ENCODE measurements at places on chromosomes 12 and 14.

- DNase-seq, result no peak
Observed at GRCh38 chr12:93317227-93317626, 60.5 kb upstream of the NUDT4 start.

DNA sequence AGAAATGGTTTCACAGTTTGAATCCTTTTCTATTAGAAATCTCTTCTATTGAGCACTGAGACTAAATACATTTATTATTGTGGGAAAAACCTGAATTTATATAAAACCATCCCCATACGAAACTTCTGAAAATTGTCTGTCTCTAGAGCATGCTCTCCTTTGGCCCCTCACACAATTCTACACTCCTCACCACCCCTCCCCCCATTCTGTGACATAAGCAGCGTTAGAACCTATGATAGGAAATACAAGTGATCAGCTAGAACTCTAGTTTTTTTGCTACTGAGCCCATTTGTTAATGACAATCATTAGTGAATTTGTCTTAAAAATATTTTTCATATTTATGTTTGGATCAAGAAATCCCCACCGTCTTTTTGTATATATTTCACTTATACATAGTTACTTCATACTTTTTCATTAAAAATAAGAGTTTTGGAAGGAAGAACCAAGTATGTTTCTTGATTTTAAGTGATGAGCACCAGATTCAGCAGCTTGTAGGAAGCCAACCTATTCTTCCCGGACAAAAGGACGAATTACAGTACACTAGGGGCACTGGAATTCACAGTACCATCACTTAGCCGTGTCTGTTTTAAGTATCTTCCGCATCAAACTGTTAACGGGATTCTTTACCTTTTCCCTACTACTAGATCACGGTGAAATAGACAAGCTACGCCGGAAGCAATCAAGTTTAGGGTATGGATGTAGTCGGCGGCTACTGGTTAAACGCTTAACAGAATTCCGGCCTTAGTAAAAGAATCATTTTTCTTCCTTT, 724 bp downstream of the GTSF1 start:
- DNase-seq, result no peak

DNA sequence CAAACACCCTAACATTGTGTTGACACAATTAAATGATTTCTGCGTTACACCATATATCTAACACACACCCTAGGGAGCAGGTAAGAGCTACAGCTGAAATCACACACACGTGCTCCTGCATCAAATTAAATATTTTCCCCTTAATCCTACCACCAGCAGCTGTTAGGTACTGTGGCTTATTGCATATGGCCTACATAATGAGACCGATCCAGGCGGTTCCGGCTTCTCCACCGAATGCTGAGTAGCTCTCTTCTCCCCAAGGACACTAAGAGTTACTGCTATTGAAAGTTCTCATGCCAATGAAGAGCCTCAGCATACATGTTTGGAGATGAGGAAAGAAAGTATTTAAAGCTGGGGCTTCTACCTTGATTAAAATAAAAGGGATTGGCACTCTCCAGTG, 472.2 kb upstream of the STXBP6 start:
- no peak for DNase-seq

DNA sequence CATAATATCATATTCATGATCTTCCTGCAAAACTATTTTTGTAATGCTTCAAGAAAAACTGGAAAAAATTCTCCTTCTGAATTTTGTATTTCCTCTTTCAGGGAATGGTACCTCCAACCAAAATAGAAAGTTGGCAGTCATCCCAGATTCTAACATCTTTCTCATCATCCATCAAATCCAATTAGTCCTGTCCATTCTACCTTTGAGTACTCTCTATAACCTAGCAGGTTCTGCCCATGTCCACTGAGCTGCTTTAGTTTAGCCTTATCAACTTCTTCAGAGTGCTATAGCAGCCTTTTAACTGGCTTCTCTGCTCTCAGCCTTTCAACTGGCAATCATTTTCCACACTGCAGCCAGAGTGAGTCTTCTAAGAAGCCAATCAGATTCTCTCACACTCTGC, 236.2 kb downstream of the AKAP6 start:
- DNase-seq, result no peak

DNA sequence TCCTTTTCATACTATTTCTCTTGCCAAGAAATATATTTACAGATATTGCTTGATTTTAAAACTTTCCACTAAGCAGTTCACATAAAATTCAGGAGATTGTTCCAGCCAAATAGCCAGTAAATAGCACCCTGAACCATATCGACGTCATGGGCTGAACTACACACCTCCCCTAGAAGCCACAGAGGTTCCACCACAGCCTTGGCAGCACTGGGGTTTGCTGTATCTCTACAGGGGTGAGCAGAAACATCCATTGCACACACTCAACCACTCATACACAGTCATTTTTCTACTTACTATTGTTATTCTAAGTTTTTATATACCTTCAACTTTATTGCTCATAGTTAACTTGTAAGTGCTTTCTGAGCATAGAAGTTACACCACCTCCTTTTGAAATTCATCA, 8.1 kb upstream of the EIF2S3B start:
- DNase-seq, result no peak

DNA sequence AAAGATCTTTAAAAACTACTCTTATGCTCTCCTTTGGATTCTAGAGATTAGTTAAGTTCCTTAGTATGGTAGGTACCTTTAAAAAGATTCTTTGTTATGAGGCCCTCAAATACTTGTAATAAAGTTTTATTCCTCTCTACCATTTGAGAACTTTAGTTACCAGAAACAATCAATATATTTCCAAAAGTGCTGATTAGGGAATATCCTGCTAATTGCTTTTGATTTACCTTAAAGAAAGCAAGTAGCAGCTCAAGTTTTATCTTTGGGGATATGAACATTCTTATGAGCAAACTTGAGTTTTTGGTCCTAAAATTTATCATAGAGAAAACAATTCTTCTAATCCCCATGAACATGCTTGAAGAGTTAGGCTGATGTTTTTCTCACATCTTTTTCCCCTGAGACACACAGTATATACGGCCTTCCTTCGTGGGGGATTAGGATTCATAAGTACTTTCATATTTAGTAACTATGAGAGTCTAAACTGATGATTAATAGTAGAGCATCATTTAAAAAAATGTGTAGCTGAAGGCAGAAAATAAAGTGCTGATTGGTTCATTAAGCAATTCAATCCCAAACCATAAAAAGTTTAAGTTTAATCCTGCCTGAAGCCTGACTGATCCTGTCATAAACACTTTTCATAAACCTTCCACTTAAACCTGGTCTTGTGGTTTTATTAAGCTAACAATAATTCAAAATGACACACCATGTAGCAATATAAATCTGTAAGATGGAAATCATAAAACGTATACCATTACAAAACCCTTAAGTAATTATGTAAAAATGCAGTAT, 380.5 kb upstream of the FBXO33 start:
- no peak for DNase-seq

- DNase-seq, result no peak
Observed at GRCh38 chr12:22255097-22255496, 79.4 kb downstream of the ST8SIA1 start.

DNA sequence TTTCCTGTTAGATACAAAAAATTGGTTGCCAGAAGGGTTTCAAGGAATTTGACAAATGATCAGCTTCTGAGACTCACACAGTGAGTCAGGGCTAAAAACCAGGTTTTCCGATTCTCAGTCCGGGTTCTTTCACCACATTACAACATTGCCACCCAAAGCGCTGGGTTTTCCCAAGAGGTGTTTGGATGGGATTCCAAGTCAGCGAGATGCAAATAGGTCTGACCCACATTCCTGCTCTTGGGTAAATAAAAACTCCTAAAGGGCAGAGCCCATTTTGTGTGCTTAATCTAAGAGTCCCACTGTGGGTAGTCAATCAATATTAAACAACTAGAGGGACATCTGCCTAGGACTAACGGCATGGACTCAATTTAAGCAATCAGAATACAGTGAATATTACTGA, 5.4 kb upstream of the RIC8B start:
- no peak for DNase-seq

GRCh38 chr14:75793806-75794205, 132.8 kb downstream of the TTLL5 start:
- no peak for DNase-seq

DNA sequence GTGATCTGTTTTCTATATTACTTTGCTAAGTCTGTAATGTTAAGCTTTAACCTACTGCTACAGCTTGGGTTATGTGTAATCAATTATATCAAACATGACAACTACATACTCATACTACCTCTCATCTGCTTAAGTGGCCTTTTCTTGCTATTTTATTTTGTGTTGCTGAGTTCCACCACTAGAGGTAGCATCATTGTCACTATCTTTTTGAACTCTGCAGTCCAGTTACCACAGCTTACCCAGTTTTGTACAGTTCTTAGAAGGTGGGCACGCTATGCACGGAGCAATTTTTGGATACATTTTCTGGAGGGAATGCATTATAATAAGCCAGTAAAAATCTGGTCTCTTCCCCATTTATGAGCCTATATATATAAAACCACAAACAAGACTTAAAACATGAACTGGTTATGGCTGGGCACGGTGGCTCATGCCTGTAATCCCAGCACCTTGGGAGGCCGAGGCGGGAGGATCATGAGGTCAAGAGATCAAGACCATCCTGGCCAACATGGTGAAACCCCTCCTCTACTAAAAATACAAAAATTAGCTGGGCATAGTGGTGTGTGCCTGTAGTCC, 48.5 kb downstream of the SAV1 start:
- DNase-seq, result no peak

DNA sequence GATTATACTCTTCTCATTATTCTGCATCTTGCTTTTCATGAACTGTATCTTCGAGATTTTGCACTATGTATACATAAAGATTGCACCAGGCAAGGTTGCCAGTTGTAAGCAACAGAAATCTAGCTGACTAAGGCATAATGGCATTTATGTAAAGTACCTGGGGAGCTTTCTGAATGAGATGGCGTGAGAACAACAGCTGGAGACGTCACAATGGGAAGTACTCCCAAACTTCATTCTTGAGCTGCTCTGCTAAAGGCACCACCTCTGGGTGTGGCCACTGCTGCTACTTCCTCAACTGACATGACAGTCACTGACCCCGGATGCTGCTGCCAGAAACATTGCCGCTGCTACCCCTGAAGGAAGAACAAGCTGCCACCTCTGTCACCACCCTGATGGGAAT, 220.7 kb downstream of the NOVA1 start:
- no peak for DNase-seq

DNA sequence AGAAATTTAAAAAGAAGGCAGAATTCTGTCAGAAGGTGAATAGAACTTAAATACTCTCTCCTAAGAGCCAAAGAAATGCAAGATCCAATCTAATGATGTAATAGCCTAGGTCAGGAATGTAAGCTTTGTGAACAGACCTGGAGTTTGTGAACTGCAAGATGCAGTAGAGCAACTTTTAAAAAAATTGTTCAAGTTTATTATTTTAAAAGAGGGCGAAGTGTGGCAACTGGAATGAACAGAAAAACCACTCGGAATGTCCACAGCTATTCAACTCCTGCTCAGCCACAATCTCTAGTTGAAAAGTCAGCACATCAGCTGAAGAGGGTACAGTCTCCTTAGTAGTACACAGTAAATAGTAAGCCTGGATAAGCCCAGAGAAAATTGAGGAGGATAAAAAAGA, 228.8 kb downstream of the PPFIA2 start:
- no peak for DNase-seq

GRCh38 chr12:46659032-46659650, 166.7 kb downstream of the SLC38A4 start:
- DNase-seq, result no peak

DNA sequence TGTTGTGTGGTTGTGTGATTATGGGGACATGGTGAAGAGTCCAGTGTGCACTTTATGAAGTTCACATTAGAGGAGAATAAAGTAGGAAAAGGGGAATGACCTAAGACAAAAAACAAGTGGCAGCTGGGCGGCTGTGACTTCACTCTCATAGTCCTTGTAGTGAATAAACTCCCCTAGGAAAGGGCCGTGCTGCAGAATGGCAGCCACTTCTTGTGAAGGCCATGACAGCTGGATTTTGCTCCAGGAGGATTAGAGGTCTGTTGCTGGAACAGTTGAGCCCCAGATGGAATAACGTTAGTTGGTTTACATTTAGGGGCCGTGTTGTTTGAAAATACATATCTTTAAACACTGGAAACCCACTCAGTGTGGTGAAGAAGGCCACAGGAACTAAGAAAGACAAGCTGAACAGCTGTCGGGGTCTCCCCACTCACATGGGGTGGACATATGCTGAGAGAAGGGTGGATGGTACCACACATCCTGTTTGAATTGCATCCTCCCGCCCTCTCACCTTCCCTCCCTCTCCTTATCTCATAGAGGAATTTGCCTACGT, 276.9 kb downstream of the CACNA1C start:
- no peak for DNase-seq

- no peak for DNase-seq
Observed at GRCh38 chr12:110203546-110203945, 77.5 kb upstream of the ATP2A2 start.

DNA sequence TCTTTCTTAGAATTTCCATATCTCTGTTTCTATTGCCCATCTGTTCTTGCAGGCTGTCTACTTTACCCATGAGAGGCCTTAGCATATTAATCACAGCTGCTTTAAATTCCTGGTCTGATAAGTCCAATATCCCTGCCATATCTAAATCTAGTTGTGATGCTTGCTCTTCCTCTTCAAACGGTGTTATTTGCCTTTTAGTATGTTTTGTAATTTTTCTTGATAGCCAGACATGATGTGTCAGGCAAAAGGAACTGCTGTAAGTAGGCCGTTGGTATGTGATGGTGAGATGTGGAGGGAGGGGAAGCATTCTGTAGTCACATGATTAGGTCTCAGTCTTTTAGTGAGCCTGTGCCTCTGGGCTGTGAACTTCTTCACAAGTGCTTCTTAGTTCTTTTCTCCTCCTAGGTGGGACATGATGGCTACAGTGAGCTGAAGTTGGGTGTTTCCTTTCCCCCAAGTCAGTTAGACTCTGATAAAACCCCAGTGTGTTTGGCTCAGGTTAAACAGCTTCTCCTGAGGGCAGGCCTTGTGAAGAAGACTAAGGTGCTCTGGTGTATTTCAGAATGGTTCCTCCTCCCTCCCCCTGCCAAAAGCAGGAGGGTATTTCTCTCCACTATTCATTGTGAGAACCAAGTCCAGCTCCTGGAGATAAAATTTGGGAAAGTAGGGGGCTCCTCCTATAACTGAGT, 195.9 kb upstream of the PARP11 start:
- DNase-seq, result no peak

DNA sequence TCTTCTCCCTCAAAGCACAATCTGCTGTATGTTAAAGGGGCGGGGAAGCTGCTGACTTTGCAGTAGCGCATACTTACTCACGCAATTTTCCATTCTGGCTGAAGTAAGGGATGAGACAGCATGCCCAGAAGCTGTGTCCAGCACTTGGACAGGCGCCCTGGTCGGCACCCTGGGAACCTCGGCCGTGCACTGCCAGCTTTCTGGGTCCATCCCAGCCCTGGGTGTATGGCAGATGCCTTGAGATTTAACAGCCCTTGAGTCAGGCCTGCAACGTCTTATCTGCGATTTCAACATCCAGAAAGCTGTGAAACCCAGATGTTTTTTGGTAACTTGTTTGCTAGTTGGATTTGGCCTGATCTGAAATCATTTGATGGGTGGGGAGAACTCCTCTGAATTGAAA, 16.1 kb downstream of the EML1 start:
- no peak for DNase-seq

DNA sequence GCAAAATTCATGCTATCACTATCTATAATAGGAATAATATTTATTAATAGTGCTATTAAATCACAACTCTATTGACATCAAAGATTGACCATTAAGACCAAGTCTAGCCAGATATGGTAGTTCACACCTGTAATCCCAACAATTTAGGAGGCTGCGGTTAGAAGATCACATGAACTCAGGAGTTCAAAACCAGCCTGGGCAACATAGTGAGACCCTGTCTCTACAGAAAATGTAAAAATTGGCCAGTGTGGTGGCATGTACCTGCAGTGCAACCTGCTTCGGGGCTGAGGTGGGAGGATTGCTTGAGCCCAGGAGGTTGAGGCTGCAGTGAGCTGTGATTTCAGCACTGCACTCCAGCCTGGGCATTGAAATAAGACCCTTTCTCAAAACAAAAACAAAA, 11.0 kb downstream of the VEZT start:
- DNase-seq, result no peak
